ENCODE measurements at places on chromosomes 5 and 9.

- DNase-seq = no peak
Observed at GRCh38 chr5:130227699-130228098, 323.4 kb downstream of the CHSY3 start.

DNA sequence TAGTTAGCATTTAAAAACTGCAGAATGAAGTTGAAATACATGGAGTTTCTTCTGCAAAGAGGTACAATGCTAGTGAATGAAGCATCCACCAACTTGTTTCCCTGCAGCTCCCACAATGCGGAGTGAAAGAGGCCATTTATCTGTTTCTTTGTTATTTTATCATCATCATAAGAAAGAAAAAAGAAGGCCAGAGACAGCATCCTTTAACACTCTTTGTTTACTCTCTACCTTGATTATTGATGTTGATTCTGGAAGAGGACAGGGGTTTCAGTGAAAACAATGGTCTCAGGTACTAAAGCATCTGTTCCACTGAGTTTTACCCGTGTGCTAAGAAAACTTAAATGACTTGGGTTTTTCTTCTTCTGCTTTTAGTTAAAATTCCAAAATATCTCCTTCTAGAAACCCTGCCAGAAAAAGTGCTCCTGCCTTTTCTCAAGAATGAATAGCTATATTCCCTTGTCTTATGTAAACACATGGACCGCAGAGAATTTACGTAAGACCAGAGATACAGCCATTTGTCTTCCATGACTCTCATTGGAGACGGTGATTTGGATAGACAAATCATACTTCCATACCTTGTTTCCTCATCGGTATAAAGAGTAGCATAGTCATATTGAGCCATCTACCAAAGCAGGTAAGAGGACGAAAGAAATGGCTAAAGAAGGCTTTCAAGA is 81.1 kb downstream of the EFNA5 start:
- DNase-seq = no peak

- no peak for DNase-seq
Observed at GRCh38 chr9:98862936-98863335, 55.5 kb downstream of the GALNT12 start.

- no peak for DNase-seq
Observed at GRCh38 chr5:110909415-110909814, 162.1 kb upstream of the TSLP start.

GRCh38 chr5:149829954-149830353 is 99.8 kb downstream of the PPARGC1B start:
- DNase-seq = no peak

DNA sequence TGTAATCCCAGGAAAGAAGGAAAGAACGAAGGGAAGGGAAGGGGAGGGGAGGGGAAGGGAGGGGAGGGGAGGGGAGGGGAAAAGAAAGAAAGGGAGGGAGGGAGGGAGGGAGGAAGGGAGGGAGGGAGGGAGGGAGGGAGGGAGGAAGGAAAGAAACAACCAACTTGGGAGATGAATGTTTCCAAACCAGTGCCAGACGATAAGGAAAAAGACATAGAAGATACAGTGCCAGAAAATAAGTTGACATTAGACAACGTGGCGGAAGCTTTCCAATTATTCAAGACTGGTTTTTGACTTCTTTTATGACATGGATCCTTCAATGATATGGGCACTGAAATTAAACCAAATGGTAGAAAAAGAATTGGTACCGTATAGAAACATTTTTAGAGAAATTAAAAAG is 181.2 kb upstream of the POU5F2 start:
- DNase-seq = no peak

GRCh38 chr9:214648-215493 is at the start of gene DOCK8:
TSS of gene DOCK8 (plus strand) at chr9:214865. CDS start at chr9:214977, 112 bp downstream.
- peak; percentile 64 for DNase-seq

DNA sequence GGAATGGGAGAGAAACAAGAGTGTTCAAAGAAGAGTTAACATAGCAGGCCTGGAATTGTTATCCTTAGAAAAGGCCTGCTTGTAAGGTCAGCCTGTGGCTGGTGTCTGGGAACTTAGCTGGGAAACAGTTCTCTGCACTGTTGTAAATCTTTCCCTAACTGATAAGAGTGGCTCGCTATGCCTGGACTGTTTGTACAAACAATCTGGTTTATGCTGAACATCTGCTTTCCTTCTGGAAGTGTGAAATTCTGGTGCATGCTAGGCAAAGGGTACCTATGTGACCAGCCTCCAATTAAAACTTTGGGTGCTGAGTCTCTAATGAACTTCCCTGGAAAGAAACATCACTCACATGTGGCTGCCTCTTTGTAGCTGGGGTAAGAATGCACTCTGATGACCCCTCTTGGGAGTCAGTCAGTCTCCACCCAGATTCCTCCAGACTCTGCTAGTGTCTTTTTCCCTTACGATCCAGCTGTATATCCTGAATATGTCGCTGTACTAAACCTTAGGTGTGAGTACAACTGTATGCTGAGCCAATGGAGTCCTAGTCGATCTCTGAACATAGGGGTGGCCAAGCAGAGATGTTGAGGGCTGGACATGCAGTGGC is 16.5 kb downstream of the SPARC start:
- DNase-seq = no peak

GRCh38 chr9:117777823-117778222 is 73.6 kb downstream of the TLR4 start:
- DNase-seq = no peak

DNA sequence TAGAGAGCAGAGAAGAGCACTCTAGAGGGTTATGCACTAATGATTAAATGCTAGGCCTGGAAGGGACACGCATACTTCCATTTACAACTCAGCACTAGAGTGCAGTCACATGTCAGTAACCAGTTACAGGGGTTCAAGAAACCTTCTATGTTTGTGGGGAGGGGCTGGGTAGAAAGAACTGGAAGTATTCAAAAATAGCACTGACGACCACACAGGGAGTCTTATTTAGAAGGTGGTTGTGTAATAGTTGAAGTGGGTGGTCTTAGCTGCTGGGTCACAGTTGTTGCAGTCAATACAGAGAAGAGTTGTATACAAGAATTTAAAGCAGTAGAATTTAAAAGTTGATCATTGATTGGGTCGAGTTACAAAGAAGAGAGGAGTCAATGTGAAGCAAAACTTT is 15.4 kb downstream of the AOPEP start:
- no peak for DNase-seq

DNA sequence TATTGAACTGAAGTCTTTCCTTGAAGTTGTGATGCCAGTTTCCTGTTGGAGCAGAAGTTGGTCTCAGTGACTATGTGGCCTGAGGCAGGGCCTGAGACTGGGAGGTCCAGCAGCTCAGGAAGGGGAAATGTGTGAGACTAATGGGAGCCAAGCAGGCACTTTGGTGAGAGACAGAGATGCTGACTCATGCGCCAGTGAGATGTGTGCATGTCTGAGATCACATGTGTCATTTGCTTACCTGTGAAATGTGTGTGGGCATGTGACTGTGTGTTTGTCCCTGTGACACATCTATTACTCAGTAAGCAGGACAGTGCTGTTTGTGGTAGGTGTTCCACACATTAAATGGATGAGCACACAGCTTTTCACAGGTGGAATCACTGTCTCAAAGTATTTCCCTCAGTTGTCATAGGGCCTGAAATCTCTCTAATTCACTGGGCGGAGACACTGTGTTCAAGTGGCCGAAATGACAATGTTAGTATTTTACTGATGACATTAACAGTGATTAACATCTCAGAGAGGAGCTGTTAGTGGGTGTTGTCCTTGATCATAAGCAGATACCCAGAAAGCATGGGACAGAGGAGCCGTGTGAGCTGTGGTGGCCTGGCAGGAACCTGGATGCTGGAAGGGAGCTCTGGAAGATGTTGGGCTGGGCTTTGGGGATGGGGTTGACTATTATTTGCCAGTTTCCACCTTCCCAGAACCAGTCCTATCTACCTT is 7.4 kb downstream of the NPR2 start:
- no peak for DNase-seq

GRCh38 chr5:160289721-160290120 is 22.6 kb downstream of the CCNJL start:
- no peak for DNase-seq

- no peak for DNase-seq
Observed at GRCh38 chr9:3150074-3150473, 306.2 kb upstream of the PUM3 start.

DNA sequence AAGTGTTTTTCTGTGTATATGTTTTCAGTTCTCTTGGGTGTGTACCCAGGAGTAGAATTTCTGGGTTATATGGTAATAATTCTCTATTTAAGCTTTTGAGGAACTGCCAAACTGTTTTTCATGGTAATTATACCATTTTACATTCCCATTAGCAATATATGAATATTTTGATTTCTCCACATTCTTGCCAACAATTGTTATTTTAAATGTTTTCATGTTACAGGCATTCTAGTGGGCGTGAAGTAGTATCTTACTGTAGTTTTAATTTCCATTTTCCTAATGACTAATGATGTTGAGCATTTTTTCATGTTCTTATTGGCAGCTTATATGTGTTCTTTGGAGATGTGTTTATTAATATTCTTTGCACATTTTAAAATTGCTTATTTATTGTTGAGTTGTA is 199.5 kb downstream of the FER start:
- DNase-seq = no peak

- DNase-seq = no peak
Observed at GRCh38 chr5:44952376-44952775, 143.6 kb downstream of the MRPS30 start.

GRCh38 chr5:151014680-151015343 is 5.6 kb upstream of the GPX3 start:
- no peak for DNase-seq

- peak; percentile 18 for DNase-seq
Observed at GRCh38 chr9:135797507-135798262, 95.7 kb downstream of the KCNT1 start.

- no peak for DNase-seq
Observed at GRCh38 chr9:33129886-33130881, 37.0 kb downstream of the B4GALT1 start.

DNA sequence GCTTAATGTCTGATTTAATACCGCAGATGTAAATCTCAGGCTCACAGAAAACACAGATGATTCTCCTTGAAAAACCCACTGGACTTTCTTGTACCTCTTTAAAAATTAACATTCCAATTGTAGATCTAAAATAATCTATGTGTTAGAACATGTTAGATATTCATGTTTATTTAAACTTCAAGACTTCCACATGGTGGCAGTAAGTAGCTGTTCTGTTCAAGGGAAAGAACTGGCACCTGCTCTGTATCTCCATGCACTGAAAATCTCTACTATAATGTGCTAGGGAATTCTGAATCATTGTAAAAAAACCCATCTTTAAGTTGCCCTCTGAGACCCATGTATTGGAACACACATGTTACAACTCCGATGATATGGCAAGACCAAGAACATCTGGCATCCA is 366.9 kb downstream of the DMRTA1 start:
- no peak for DNase-seq

DNA sequence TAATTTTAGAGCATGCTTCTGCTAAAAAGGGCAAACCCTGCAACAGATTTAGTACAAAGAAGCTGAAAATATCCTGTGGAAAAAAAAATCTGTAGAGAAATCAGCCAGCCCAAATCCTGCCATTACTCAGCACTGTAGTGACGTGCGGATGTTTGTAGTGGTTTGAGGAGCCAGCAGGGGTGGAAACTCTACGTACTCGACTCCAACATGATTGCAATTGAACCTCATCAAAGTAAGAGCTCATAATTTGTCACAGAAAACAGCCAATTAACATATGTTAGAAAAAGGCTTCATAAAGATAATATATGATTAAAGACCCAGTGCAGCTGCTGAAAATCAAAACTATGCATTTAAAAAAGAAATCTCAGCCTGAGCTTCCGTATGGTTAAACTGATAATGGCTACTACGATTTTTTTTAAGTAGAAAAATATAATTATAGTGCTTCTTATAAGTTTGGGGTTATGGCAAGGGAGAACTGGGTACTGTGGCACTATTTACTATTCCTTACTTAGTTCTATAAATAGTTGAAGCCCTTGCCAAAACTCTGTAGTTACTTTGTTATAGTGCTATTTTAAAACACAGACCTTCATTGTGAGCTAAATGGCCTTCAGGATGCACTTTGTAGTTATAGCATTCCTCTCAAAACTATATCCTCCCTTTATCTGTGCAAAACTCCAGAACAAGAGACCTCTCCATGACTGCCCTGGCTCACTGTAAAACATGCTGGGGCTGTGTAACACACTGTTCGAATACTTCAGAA is 49.4 kb downstream of the MEF2C start:
- no peak for DNase-seq

- DNase-seq = no peak
Observed at GRCh38 chr5:178527458-178528307, 62.5 kb downstream of the COL23A1 start.

DNA sequence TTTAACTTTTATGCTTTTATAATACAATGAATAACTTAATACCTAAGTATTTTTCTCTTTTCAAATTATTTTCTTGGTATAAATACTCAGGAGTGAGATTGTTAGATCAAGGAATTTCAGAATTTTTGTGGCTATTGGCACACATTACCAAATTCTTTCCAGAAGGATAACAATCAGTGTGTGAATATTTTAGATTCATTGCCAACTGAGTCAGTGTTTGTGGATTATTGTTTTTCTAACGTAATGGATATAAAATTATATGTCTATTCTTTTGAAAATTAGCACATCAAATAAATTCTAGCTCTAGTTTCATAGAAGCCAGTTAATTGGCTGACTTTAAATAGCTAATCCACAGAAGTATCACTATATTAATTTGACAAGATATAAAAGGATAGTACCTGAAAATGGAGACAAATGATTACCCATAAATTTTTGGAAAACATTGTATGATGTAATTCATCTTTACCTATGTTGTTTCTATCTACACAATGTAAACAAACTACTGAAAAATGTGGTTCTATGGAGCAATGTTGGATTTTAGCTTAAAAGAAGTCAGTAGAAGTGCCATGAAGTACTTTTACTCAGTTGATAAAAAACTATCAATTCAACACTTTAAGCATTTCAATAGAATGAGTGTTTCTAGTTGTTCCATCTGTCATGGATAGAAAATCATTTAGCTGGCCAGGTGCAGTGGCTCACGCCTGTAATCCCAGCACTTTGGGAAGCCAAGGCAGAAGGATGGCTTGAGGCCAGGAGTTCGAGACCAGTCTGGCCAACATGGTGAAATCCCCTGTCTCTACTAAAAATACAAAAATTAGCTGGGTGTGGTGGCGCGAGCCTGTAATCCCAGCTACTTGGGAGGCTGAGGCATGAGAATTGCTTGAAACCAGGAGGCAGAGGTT is 185.1 kb downstream of the ADAMTSL1 start:
- no peak for DNase-seq

GRCh38 chr5:10251405-10251804 is 1.3 kb downstream of the CCT5 start:
- DNase-seq = no peak

DNA sequence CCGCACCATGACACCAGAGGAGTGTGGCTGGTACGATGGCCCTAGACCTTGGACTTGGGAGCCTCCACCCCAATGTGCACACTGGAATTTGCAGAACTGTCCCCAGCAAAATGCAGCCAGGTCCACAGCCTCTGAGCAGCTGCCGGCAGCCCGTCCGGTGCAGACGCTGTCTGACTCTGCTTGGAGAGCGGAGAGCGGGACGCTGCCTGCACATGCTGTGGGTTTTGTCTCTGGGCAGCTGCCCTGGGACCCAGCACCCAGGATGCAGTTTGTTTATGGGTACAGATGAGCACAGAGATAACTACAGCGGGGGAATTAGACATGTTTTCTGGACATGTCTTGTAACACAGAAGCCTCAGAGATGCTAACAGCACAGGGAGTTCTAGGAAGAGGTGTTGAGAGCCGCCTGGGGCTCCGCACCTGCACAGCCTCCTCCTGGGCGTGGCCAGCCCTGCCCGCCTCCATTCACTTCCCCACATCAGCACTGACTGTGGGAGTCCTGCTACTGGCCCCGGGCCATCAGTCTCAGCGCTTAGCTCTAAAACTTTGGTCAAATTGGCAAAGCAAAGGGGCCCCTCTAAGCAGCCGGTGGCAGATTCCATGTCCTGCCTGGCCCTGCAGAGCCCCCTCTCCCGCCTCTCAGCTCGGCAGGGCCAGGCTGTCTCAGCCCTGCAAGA is 159.6 kb downstream of the IRX2 start:
- no peak for DNase-seq

All from stimulated activated effector memory CD8-positive, alpha-beta T cell treated with anti-CD3 and anti-CD28 coated beads, Interleukin-12 subunit alpha, Interleukin-12 subunit beta, amount 100 ng/mL, for 72 hours (primary cell).